ENCODE measurements at places on chromosomes 16 and 17.

- DNase-seq = no peak
Observed at GRCh38 chr16:23535901-23536300, 21.2 kb downstream of the EARS2 start.

DNA sequence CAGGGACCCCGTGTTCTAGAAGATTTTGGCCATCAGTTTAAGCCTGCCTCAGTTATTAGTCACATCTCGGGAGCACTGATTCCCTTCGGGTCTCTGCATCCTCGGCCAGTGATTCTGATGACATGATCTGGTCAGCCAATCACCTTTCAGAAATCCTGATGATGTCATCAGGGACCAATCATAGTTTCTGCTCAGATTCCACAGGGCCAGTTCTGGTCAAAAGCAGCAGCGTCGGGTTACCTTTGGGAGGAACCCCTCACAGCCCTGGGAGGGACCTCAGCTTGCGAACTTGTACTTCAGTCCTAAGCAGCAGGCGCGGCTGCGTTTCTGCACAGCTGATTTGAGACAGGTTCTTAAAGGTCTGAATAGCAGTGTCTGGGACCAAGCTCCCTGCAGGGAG, 13.9 kb downstream of the KDM8 start:
- DNase-seq = no peak

- DNase-seq = no peak
Observed at GRCh38 chr16:2372684-2373083, 32.2 kb upstream of the ABCA3 start.

DNA sequence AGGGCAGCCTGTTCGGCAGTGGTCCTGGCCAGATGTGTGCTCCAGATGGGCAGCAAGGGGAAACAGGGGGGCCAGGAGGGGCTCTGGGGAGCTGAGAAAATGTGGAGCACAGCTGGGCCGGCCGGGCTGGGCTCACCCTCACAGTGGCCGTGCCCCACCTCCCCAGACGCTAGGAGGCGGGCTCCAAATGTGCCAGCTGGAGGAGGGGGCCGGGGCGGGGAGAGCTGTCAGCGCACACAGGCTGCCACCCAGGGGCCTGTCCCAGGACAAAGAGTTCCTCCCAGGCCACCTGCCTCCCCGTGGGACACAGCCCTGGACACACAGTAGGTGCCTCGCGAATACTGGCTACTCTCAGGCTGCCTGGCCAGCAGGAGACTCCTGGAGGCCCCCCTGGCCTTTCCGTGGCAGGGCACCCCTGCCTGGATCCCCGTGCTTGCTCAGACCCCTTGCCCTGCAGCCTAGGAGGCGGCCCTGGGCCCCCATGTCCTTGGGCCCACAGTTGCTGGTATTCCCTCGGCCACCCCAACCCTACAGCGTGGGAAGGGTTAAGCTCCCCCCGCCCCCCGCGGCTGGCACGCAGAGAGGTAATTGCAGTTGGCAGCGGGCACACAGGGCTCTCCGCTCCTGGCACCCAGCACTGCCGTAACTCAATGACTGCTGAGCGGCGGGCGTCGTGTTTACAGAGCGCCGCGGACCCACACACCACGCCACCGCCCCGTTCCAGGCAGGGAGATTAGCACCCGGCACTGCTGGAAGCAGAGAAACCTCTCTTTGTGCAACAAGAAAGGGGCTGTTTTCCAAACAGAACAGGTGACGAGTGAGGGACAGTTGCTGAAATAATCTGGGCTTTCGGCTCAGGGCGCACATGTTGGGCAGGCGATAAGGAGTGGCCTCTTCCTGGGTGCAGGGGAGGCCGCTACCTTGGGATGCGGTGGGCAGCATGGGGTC, 32.2 kb downstream of the BAHCC1 start:
- DNase-seq = peak; percentile 96

GRCh38 chr16:11498683-11499082, 88.0 kb downstream of the LITAF start:
- peak; percentile 96 for DNase-seq

Measured in NCI-H69 (cell line).